ENCODE measurements at places on chromosomes 3 and 15. TPM values are rescaled to one million over a fixed set of nuclear protein-coding genes. Genes with fewer than 3 reads are reported as not detected.

The HDC gene
- 0.14 TPM for total RNA-seq

The TJP1 gene
- not detected for total RNA-seq

The NTRK3 gene
- not detected for total RNA-seq

- H3K27ac ChIP-seq = no peak overlapping the region
- no peaks in the 10 kb centered on the region for H3K4me1 ChIP-seq
- no peak for DNase-seq
- H3K27me3 ChIP-seq = no peaks in the 10 kb centered on the region
- H3K36me3 ChIP-seq = no peaks in the 10 kb centered on the region
Measured at GRCh38 chr3:36434687-36435426, 54.6 kb downstream of the STAC start.

DNA sequence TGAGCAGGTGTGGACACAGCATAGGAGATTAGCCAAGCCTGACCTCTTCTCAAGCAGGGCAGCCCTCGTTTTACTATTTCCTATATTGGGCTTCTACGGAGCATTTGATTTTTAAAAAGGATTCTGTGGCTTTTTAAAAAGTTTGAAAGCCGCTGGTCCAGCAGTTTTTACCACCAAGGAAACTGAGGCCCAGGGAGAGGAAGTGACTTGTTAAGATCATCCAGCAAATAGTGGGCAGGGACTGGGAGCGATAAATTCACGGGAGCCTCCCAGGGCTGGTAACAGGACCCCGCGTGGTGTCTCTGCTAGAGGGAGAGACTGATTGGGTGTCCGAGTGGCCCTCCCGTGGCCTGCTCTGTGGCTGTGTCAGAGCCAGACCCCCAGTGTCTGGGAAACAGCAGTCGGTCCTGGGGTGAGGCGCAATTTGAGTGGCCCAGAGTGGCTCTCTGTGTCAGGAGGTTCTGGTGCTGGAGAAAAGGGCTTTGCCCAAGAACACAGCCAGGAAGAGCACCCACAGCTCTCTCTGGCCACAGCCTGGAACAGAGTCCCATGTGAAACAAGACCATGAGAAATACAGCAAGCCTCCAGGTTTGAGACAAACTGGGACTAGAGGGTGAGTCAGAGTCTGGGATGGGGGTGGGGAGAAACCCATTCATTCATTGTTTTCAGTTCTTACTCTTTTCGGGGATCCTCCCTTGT lies 4.2 kb downstream of the FURIN start:
- no peak for DNase-seq
- peak overlapping the region; percentile 45 for H3K4me3 ChIP-seq
- H3K27me3 ChIP-seq = no peaks in the 10 kb centered on the region
- peaks cover 22% of the 10 kb centered on the region for H3K36me3 ChIP-seq
- H3K27ac ChIP-seq = peak overlapping the region; percentile 6

- H3K4me3 ChIP-seq = no peak overlapping the region
- no peaks in the 10 kb centered on the region for H3K36me3 ChIP-seq
- H3K27me3 ChIP-seq = peaks cover 10% of the 10 kb centered on the region
Measured at GRCh38 chr3:57158325-57158724, 6.8 kb downstream of the IL17RD start.

- H3K27me3 ChIP-seq = no peaks in the 10 kb centered on the region
- DNase-seq = no peak
- H3K4me3 ChIP-seq = no peak overlapping the region
- no peaks in the 10 kb centered on the region for H3K36me3 ChIP-seq
- H3K27ac ChIP-seq = no peak overlapping the region
Measured at GRCh38 chr3:10772271-10773161, 43.5 kb upstream of the SLC6A11 start.

DNA sequence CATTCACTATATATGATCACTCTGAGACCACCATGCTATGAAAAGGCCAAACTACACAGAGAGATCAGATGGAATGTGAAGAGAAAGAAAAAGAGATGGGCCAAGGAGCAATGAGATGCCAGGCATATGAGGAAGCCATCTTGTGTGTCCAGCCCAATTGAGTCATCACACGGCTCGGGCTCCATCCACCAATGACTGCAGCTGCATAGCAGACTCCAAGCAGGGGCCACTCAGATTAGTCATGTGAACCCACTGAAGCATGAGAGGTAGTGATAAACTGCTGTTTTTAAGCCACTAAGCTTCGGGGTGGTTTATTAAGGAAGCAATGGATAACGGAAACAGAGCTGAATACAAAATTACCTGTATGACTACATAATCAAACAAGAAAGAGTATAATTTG lies 185.9 kb downstream of the SUCLG2 start:
- DNase-seq = no peak
- no peaks in the 10 kb centered on the region for H3K36me3 ChIP-seq
- no peaks in the 10 kb centered on the region for H3K4me1 ChIP-seq
- H3K4me3 ChIP-seq = no peak overlapping the region
- H3K27ac ChIP-seq = no peak overlapping the region
- no peaks in the 10 kb centered on the region for H3K27me3 ChIP-seq

DNA sequence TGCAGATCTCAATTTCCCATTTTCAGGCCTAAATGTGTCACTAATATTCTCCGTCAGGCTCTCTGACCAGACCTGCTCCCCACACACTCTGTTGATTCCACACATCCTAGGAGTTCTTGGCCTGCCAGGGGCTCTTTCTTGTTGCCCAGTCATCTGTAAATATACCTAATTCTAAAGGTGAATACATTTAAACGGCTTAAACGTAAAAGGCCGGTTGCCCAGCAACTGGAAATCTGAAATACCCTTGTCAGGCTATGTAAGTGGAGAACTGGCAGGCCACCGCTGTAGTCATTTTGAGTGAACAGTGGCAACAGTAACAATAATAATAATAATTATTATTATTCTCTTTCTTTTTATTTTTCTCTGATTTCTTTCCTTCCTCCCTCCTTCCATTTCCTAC lies 302.7 kb downstream of the AGBL1 start:
- no peaks in the 10 kb centered on the region for H3K4me1 ChIP-seq
- no peaks in the 10 kb centered on the region for H3K27me3 ChIP-seq
- H3K27ac ChIP-seq = no peak overlapping the region
- no peak for DNase-seq

DNA sequence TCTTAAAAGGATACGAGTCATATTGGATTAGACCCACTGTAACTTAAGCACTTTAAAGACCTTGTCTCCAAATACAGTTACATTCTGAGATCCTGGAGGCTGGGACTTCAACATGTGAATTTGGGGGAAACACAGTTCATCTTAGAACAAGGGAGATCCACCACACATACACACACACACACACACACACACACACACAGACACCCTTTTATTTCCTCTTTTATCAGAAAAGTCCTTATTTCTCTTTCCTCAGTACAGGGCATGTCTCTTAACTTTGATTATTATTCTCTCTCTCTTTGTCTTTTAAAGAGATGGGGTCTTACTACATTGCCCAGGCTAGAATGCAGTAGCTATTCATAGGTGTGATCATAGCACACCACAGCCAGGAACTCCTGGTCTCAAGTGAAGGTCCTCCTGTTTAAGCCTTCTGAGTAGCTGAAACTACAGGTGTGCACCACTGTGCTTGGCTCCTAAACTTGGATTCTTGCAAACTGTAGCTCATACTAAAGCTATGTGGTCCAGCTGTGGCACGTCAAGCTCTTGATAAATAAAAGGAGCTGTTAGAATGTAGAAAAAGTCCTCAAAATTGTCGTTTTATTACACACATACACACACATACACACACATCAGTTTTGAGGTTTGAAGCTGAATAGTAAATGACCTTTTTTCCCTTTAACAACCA lies 7.4 kb downstream of the GOLM2 start:
- H3K4me1 ChIP-seq = peaks cover 2% of the 10 kb centered on the region
- no peak for DNase-seq
- no peaks in the 10 kb centered on the region for H3K27me3 ChIP-seq

DNA sequence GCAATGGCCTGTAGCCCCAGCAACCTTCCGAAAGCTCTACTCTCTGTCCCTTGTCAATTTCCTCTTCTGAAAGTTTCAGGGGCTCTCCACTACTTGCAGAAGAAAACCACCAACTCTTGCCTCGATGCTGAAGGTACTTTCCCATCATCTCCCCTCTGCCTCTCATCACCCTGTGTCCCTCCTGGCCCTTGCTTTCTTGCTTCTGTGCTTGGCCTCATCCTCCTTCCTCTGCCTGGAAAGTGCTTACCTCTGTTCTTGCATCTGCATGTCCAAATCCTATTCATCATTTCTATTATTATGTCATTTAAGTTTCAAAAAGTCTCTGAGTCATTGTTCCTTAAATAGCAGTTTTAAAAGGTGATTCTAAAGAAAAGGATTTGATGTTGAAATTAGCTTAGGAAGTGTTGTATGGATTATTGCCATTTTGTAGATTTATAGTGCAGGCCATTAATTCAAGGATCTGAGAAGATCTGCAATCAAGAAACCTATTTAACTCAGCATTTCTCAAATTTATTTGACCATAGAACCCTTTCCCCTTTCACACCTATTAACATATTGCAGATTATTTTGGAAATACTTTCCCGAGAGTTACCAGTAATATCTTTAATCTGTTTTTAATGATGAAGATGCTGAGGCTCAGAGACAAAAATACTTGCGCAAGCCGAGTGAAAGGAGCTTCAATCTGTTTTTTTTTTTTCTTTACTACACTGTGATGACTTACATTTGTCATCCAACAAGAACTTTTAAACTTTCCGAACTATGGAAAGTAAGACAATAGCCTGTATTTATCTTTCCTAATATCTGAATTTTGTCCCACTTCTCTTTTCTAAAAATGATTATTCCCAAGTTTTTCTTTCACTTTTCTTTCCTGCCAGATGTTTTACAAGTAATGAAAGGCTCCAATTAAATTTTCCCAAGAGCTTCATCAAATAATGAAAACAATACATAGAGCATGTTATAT lies 22.3 kb upstream of the CFAP161 start:
- no peak overlapping the region for H3K27ac ChIP-seq
- no peaks in the 10 kb centered on the region for H3K4me1 ChIP-seq
- H3K27me3 ChIP-seq = peaks cover 2% of the 10 kb centered on the region
- no peaks in the 10 kb centered on the region for H3K36me3 ChIP-seq
- DNase-seq = no peak

GRCh38 chr3:100209948-100210771 lies 50.6 kb upstream of the TBC1D23 start:
- no peak overlapping the region for H3K4me3 ChIP-seq
- peaks cover 10% of the 10 kb centered on the region for H3K4me1 ChIP-seq
- H3K27ac ChIP-seq = peak overlapping the region; percentile 27
- DNase-seq = no peak
- no peaks in the 10 kb centered on the region for H3K36me3 ChIP-seq

DNA sequence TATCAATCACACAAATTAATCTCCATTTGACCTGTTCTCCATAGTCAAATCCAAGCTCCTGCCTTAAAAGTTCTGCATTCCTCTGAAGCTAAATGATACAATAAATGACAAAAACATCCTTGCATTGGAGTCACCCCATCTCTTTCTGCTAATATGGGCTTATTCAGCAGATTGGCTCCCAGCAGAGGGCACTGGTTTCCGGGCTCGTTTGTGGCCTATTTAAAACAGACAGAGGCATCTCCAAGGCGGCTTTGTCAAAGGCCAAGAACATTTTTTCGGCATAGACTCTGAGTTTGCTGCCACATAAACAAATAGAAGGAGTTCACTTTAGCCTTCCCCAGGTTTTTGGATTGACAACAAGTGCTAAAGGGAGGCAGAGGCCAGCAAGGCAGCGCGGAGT lies 204.4 kb upstream of the RASGRP1 start:
- peaks cover 2% of the 10 kb centered on the region for H3K27me3 ChIP-seq
- no peak for DNase-seq
- no peaks in the 10 kb centered on the region for H3K36me3 ChIP-seq
- H3K4me1 ChIP-seq = no peaks in the 10 kb centered on the region

GRCh38 chr3:129614435-129614834 lies 8.0 kb upstream of the PLXND1 start:
- H3K4me3 ChIP-seq = no peak overlapping the region
- no peak for DNase-seq
- H3K4me1 ChIP-seq = peaks cover 32% of the 10 kb centered on the region
- no peak overlapping the region for H3K27ac ChIP-seq

DNA sequence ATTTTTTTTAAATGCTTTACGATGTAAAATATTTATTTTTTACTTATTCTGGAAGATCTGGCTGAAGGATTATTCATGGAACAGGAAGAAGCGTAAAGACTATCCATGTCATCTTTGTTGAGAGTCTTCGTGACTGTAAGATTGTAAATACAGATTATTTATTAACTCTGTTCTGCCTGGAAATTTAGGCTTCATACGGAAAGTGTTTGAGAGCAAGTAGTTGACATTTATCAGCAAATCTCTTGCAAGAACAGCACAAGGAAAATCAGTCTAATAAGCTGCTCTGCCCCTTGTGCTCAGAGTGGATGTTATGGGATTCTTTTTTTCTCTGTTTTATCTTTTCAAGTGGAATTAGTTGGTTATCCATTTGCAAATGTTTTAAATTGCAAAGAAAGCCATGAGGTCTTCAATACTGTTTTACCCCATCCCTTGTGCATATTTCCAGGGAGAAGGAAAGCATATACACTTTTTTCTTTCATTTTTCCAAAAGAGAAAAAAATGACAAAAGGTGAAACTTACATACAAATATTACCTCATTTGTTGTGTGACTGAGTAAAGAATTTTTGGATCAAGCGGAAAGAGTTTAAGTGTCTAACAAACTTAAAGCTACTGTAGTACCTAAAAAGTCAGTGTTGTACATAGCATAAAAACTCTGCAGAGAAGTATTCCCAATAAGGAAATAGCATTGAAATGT lies 15.6 kb downstream of the THBS1 start:
- H3K4me1 ChIP-seq = peaks cover 7% of the 10 kb centered on the region
- H3K27ac ChIP-seq = no peak overlapping the region
- peaks cover 9% of the 10 kb centered on the region for H3K36me3 ChIP-seq
- no peak overlapping the region for H3K4me3 ChIP-seq
- no peak for DNase-seq

DNA sequence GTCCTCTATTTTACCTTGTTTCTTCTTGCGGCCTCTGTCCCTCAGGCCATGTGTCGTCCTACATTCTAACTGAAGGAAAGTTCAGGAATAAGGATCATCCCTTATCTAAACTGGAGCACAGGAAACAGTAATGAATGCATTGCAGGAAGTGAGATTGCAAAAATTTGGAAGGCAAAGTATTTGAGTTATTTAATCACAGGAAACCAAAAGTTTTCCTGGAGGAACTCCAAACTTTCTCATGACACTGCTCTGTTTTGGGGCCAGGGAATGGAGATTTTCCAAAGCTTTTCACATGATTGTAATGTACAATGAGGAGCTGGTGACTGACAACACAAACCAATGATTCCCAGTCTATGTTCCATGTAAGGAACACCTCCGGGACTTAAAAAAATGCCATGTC lies 57.8 kb upstream of the PLSCR4 start:
- no peak for DNase-seq
- H3K4me3 ChIP-seq = no peak overlapping the region
- no peaks in the 10 kb centered on the region for H3K27me3 ChIP-seq
- H3K27ac ChIP-seq = no peak overlapping the region
- no peaks in the 10 kb centered on the region for H3K36me3 ChIP-seq

- H3K4me1 ChIP-seq = no peaks in the 10 kb centered on the region
- no peak for DNase-seq
- no peak overlapping the region for H3K4me3 ChIP-seq
- H3K27me3 ChIP-seq = no peaks in the 10 kb centered on the region
- H3K27ac ChIP-seq = no peak overlapping the region
Measured at GRCh38 chr3:60585918-60586317, 665.3 kb downstream of the FHIT start.
